ENCODE measurements at places on chromosomes 13 and 19.

- peak; percentile 38 for DNase-seq
Measured at GRCh38 chr13:35157143-35157755, 215.2 kb downstream of the NBEA start.

DNA sequence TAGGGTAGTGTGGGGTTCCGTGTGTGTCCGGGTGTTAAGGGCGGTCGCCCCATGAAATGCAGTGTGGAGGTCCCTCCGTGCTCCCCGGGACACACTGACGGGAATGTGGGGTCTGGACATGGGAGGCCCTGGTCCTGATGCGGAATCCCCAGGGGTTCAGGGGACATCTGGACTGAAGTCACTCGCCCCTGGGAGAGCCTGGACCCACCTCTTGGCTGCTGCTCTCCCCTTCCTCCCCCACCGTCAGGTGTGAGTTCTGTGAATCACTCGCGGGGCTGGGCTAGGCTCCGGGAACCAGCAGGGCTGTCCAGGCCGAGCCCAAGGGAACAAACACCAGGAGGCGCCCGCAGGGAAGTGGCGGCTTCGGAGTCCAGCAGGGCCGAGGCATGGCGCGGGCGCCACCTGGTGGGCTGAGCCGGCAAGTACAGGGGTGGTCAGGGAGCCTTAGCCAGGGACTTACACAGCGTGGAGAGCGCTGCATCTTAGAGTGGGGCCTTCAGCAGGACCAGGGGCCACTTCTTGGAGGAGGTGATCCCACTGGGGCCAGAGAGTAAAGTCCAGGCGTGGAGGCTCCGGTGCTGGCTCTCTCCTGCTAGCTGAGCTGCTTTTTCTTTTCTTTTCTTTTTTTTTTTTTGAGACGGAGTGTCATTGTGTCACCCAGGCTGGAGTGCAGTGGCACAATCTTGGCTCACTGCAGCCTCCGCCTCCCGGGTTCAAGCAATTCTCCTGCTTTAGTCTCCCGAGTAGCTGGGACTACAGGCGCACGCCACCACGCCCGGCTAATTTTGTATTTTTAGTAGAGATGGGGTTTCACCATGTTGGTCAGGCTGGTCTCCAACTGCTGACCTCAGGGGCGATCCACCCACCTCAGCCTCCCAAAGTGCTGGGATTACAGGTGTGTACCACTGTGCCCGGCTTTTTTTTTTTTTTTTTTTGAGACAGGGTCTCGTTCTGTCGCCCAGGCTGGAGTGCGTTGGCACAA, 20.1 kb downstream of the WTIP start:
- DNase-seq: peak; percentile 62

DNA sequence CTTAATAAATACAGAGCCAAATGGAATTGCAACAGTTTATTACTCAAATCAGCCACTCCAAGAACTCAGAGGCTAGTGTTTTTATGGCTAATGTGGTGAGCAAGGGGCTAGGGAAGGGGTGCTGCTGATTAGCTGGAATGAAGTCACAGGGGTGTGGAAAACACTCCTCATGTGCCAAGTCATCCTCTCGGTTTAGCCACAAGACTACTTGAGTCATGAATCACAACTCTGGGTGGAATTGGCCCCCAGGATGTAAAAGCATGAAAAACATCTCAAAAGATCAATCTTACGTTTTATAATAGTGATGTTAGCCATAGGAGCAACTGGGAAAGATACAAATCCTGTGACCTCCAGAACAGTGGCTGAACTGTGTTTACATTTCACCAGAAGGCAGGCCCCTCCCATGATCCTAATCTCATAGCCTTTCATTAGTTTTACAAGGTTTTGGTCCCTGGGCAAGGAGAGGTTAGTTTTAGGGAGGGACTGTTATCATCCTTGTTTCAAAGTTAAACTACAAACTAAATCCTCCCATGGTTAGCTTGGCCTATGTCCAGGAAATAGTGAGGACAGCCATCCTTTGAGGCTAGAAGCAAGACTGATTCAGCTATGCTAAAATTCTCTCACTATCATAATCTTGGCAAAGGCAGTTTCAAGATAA, 2020.1 kb upstream of the PCDH20 start:
- DNase-seq: peak; percentile 83

- no peak for DNase-seq
Measured at GRCh38 chr13:52001120-52001731, 10.0 kb downstream of the ATP7B start.

DNA sequence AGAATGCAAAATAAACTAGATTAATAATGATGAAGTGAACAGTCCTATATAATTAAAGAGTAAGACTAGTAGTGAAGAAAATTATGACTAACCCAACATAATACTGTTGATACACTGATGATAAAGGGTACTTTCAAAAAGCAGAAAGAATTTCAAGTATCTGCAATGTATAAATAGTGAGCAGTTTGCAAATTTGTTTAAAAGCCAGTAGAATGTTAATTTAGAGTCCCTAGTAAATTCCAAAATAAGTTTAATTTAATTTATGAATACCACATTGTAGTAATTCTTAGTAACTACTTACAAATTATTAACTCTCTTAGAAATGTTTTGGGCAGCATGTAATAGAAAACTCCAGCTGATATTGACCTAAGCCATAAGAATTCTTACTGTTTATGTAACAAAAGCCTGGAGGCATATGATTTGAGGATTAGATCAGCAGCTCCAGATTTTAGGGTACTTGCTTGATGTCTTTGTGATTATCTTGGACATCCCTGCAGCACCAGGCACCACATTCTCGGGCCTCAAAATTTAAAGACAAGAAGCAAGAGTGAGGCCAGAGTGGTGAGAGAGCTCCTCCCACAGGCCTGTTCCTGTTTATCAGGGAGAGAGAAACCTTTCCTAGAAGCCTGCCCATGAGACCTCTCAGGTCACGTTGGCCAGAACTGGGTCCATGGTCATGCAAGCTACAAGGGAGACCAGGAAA, 67.6 kb upstream of the TDRD3 start:
- DNase-seq: peak; percentile 57

DNA sequence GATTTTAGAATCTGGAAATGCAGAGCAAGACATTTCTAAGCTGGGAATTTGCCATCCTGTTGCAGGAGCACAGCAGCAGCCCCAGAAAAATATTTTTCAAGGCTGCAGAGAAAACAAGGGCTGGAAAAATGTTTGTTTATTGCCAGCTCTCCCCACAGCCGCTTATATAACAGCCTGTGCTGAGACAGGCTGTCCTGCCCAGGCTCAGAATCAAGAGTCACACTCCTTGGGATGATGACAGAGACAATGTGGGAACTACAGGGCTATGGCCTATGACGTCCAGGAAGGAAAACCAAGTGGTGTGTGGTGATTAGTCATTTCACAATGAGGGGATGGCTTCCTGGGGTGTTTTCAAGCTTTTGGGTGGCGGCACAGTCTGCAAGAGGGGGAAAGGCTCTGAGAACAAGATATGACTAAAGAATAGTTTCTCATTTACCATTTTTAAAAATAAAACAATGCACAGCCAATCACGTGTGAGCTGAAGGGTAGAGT, 136.3 kb upstream of the SERP2 start:
- DNase-seq: no peak

- DNase-seq: no peak
Measured at GRCh38 chr19:5515737-5516136, 52.0 kb downstream of the TINCR start.

GRCh38 chr19:17406046-17406886, 836 bp upstream of the BST2 start:
- DNase-seq: no peak

DNA sequence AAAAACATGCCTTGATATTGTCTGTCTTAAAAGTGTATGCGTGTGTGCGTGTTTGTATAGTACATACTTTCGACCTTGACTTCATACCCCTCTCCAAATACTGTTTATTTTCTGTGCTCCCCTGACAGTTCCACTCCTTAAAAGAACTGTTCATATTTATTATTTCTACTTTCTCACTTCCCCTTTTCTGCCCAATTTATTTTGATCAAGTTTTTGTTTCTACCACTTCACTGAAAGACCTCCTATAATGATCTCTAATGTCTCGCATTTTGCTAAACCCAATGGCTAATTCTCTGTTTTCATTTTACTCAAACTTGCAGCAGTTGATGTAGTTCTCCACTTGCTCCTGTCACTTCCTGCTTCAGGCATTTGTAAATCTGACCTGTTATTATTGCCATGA, 426.1 kb upstream of the KLF12 start:
- no peak for DNase-seq

DNA sequence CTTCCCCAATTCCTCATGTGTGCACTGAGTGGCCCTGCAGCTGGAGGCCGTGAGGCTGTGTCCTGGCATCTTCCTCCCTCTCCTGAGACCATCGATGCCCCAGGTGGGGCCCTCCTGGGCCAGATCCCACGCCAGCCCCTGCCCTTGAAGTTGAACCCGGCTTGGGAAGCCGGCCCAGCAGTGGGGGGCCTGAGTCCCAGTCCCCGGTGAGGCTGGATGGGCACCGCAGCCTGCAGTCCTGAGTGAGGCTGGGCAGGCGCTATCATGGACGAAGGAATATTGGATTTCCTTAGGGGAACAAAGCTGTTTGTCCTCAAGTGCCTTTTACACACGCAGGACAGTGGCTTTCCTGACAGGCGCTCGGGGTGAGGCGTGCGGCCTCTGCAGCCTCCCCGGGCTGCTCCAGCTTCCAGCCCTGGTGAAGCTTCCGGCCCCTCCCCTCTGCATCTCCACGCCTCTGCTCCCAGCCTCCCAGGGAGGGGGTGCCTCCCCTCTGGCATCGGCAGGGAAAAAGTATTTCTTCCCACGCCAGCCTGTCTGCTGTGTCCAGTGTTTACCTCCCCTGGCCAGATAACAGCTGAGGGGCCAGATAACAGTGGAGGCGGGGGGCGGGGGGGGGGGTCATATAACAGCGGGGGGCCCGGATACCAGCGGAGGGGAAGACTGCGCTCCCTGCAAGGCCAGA, 159.5 kb downstream of the KDM4B start:
- DNase-seq: no peak

DNA sequence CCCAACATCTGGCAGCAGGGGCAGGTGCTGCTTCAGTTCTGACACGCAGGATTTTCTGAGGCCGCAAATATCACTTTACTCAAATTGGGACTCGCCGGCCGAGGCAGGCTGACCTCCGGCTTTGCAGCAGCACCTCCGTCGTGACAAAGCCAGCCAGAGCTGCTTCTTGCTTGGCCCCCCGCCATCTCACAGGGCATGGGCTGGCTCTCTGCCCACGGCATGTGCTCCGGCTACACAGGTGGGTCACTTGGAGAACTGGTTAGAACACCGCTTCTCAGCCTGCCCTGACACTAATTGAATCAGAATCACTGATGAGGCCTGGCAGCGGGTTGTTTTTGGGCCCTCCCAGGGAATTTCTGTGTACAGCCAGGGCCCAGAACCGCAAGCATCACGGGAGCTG, 112.3 kb downstream of the SLC7A1 start:
- no peak for DNase-seq

GRCh38 chr13:40814803-40815202, 25.4 kb downstream of the SLC25A15 start:
- no peak for DNase-seq

- no peak for DNase-seq
Measured at GRCh38 chr19:33639035-33639681, 17.4 kb downstream of the CHST8 start.

- no peak for DNase-seq
Measured at GRCh38 chr19:23002690-23003422, at the start of gene ZNF728. ZNF728 (minus strand) TSS chr19:23003176; CDS start chr19:23003030, 146 bp downstream.

GRCh38 chr19:7734220-7735203, 2.6 kb upstream of the CLEC4G start:
- DNase-seq: no peak

GRCh38 chr13:29707876-29708543, 112.5 kb upstream of the SLC7A1 start:
- peak; percentile 16 for DNase-seq

- no peak for DNase-seq
Measured at GRCh38 chr19:52600639-52601024, 30.5 kb downstream of the ZNF701 start.

DNA sequence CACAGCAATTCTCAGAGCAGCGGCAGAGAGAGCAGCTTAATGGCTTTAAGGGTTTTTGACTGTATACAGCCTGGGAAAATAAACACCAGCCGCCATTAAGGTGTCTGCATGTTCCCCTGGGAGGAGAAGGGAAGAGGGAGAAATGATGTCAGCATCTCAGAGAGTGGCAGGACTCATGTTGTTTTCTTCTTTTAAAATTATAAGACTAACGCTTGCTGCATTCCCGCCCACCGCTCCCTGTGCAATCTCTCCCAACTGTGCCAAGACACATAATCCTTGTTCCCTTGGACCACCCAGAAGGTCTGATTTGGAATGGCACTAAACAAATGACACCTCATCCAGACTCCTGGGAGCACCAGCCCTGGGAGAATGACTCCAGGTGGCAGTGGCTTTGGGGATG, 27.7 kb upstream of the FAM216B start:
- no peak for DNase-seq

DNA sequence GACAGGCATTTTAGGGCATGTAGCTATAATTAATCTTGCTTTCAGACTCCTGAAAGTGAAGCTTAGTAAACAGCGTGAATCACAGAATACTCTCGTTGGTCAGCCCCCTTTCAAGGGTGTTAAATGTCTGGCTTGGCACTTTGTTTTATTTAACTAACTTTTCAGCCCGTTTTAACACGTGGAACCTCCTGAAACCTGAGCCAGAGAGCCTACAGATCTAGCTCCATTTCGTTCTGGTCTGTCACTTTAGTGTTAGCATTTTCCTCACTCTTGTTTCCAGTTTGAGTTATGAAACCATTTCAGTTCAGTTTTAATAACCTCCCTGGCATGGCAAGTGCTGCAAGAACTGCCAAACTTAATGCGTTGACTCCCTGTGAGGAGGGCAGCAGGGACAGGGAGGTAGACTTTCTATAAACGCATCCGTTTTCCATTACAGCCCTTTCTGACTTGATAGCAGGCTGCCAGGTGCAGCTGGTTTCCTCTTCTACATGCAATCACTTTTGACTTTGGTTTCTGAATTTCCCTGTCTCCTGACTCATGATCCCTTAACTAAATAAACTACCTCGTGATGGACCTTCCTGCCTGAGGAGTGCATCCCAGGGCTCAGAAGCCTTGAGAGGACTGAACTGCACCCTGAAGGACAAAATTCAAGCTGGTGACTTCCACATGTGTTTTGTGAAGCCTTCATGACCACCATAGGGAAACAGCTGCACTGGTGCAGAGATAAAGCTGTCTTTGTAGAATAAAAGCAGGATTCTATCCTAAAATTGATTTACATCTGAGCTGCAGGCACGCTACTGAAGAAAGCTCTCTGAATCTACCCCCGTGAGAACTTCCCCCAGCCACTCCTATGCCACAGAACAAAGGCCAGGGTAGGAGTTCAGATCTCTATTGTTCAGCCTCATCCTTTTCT, 192.6 kb downstream of the DLEU7 start:
- DNase-seq: no peak

DNA sequence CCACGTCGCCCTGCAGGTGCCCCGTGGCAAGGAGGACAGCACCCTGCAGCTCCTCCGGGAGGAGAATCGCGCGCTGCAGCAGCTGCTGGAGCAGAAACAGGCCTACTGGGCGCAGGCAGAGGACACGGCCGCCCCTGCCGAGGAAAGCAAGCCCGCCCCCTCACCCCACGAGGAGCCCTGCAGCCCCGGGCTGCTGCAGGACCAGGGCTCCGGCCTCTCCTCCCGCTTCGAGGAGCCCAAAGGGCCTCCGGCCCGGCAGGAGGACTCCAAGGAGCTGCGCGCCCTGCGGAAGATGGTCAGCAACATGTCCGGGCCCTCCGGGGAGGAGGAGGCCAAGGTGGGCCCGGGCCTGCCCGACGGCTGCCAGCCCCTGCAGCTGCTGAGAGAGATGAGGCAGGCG, 11.6 kb downstream of the CBY2 start:
- DNase-seq: no peak

- DNase-seq: peak; percentile 87
Measured at GRCh38 chr19:38657633-38658222, 10.3 kb downstream of the ACTN4 start.

GRCh38 chr13:51452361-51453206, at the start of gene INTS6:
INTS6 (minus strand) TSS chr13:51453036; CDS start chr13:51452525, 511 bp downstream.
- peak; percentile 97 for DNase-seq

GRCh38 chr13:51778392-51778791, 25.6 kb downstream of the DHRS12 start:
- no peak for DNase-seq

Measured in retinal pigment epithelial cell (primary cell).